ENCODE measurements at places on chromosomes 5 and 9. TPM values are rescaled to one million over a fixed set of nuclear protein-coding genes. Genes with fewer than 3 reads are reported as not detected.
A peak's percentile ranks its signal among the peaks of the same experiment; 100 is the strongest.

- DNase-seq, result no peak
Measured at GRCh38 chr9:98134702-98135557, 15.9 kb upstream of the TRIM14 start.

DNA sequence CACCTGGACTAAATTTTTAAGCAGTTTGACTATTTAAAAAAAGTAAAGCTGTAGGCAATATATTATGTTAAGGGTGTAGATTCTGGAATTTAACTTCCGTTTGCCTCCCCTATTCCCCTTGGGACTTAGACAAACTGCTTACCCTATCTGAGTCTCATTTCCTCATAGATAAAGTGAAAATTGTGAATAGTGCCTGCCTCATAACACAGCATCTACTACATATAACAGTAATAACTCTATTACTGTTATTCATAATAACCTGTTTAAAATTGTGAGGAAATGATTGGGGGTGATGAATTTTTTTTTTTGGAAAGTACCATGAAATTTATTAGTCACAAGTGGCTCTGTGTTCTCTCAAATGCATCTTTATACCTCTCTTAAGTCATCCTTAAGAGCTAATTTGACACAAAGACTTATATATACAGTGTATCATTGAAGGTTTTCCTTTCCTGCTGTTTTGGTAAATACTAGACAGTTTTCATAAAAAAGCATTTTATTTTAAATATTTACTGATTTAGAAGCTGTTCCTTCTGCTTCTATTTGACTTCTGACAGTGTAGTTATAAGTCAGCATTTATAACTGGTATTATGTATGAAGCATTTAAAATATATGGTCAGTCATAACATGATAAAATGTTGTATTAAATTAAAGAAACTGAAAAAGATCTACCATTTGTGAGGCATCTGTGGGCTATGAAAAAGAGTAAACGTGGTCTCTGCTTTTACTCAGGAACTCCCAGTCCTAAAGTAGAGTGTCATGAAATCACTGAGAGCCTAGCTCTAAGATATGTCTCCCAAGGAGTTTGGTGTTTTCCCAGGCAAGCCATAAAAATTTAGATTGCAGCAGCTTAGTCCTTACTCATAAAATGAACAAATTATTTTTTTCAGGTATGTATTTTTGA is 46.4 kb downstream of the MCCC2 start:
- DNase-seq, result no peak

DNA sequence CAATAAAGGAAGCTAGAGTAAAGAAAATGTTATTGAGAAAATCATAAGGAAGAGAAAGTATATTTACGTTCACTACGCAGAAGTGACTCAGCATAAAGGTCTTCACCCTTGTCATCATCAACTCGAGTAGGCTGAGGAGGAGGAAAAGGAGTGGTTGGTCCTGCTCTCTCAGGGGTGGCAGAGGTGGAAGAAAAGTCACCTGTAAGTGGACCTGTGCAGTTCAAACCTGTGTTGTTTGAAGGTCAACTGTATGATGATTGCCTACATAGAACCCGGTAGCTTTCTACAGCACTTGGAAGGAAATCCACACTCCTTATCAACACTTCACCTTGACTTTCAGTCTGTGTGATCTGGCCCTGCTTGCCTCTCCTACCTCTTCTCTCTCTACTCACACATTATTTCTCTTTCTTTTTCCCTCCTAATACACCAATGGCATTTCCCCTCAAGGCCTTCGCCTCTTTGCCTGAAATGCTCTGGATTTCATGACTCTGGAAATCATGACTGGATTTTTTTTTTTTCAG is 109.3 kb upstream of the CPEB4 start:
- no peak for DNase-seq

DNA sequence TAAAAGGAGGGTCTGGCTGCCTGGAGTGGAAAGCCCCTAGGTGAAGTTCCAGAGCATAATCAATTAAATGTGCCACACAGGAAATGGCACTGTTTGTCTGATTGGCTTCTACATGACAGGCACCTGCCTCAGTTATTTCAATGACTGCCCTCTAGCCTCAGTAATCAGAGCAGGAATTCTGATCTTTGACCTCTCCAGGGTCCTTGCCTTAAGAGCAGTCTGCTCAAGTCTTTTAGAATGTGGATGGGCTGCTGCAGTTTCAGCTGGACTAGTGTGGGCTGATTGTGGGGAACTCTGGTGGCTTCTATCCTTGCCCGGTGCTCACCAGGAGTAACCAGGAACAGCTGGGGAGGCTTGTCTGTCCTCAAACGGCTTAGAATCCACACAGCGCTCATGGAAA is 98.9 kb downstream of the LIX1 start:
- no peak for DNase-seq

GRCh38 chr5:77012601-77013000 is 17.6 kb upstream of the AGGF1 start:
- no peak for DNase-seq

- no peak for DNase-seq
Measured at GRCh38 chr5:65727491-65728156, 5.6 kb downstream of the NLN start.

- DNase-seq, result no peak
Measured at GRCh38 chr5:74342182-74342581, 298.3 kb downstream of the ENC1 start.

- DNase-seq, result peak; percentile 39
Measured at GRCh38 chr9:37650873-37651768, at the start of gene FRMPD1. TSS of gene FRMPD1 (plus strand) at chr9:37650954. CDS start at chr9:37692642, 41,688 bp downstream.

GRCh38 chr5:72837524-72838096 is 21.1 kb downstream of the TNPO1 start:
- no peak for DNase-seq

GRCh38 chr9:99998866-99999265 is 92.4 kb downstream of the STX17 start:
- DNase-seq, result no peak

DNA sequence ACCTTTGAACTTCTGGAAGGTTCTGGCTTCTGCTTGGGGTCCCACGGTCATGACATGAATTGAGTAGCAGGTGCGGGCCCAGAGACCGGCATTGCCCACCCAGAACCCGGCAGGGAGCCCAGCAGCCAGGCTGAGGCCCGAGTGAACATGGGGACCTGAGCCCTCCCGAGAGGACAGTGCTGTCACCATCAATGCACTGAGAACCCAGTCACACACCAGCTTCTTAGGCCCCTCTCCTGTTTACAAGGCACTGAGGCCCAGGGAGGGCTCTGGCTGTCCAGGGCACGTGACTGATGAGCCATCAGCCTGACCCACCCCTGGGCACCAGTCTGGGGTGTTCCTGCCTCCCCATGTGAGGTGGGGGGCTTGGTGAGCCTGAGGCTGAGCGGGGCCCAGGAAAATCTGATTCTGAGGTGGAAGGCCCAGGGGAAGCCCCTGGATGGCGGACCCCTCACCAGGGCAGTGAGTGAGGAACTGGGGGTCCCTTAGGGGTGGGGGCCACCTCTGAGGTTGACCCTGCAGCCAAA is 60.3 kb upstream of the RNU6ATAC start:
- no peak for DNase-seq

DNA sequence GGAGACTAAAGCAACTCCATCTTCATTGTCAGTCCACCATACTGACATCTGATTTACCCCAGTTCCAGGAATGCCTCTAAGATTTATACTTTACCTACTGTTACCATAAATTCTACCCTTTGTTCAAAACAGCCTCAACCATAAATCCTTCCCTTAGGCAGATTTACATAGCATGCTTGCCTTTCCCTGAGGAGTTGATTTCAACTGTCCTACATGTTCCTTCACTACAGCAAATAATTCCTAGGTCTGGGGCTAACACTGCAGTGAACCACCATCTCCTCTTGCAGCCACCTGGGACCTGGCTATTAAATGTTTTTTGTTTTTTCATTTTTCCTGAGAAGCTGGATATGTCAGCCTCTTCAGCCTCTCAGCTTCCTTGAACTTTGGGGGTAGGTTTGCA is 166.9 kb upstream of the PDE4D start:
- DNase-seq, result no peak

- DNase-seq, result no peak
Measured at GRCh38 chr9:4569101-4569500, 78.8 kb downstream of the SLC1A1 start.

DNA sequence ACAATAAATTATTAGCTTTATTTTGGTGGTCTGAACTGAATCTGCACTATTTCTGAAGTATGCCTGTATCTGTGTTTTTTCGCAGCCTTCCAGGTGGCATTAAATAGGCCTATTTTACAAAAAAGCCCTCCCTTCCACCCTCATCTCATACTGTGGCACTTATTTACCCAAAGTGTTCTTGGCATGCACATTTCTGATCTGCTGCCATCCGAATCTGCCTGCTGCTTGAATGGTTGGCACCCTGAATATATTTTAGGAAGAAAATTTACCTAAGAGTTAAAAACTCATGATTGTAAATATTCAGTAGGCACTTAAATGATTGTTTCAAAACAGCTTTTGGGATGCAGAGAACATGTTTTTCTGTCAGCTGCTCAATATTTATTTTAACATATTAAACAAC is 150.1 kb downstream of the SLC28A3 start:
- DNase-seq, result no peak

- no peak for DNase-seq
Measured at GRCh38 chr9:108283696-108284095, 572.1 kb downstream of the ACTL7B start.

- DNase-seq, result no peak
Measured at GRCh38 chr9:125758986-125759763, 12.0 kb downstream of the PBX3 start.

- no peak for DNase-seq
Measured at GRCh38 chr5:149630337-149630736, 49.0 kb downstream of the ARHGEF37 start.

GRCh38 chr9:137772281-137772873 is 105.2 kb upstream of the CACNA1B start:
- no peak for DNase-seq

GRCh38 chr5:40376566-40376965 is 303.1 kb upstream of the PTGER4 start:
- DNase-seq, result no peak

- DNase-seq, result no peak
Measured at GRCh38 chr5:172421020-172421419, 33.3 kb downstream of the SH3PXD2B start.

- DNase-seq, result no peak
Measured at GRCh38 chr5:52867809-52868208, 80.1 kb downstream of the ITGA1 start.

GRCh38 chr5:160108124-160108523 is 11.1 kb downstream of the PWWP2A start:
- DNase-seq, result no peak

The GARIN3 gene
- total RNA-seq, result not detected

The RORB gene
- total RNA-seq, result 4.3 TPM

The NPR3 gene
- 21.1 TPM for total RNA-seq

The C9orf57 gene
- total RNA-seq, result not detected

The TNFAIP8 gene
- 17.0 TPM for total RNA-seq

The ROPN1L gene
- 4.6 TPM for total RNA-seq

The CAVIN4 gene
- 2.9 TPM for total RNA-seq

The TEK gene
- total RNA-seq, result 39.0 TPM

The GPR151 gene
- total RNA-seq, result 0.20 TPM
